Activated T-helper 1 cell treated with anti-CD3 and anti-CD28 coated beads, Interleukin-2, amount 50 U/mL, for 16 hours (primary cell): ENCODE measurements at places on chromosomes 3 and 15.

GRCh38 chr15:74777769-74778598, 3.9 kb upstream of the CSK start:
- no peak for DNase-seq

- no peak for DNase-seq
Measured at GRCh38 chr15:63872759-63873510, 39.2 kb upstream of the HERC1 start.

- no peak for DNase-seq
Measured at GRCh38 chr15:37548116-37548515, 386.3 kb upstream of the TMCO5A start.

DNA sequence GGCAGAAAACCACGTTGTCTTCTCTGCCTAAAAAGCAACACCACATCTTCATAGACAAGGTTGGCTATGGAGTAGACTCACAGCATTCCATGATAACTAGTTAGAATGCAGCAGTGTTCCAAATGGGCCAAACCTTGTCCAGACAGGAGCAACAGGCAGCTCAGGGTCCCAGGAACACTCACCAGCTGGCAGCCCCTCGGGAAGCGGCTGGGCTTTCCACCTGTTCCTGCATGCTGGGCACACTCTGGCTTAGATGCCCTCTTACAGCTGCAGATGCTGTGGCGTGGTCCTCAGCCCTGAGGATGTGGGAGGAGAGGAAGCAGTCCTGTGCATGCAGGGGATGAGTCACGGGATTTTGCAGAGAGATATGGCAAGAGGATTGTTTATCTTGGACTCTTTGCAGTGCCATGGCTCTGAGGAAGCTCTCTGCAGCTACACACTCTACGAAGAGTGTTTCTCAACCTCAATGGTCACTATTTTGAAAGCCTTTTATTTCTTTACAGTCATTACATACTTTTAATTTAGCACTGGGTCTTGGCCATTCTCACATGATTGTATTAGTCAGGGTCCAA, 11.3 kb downstream of the NRROS start:
- no peak for DNase-seq

GRCh38 chr15:66633041-66633937, 67.5 kb upstream of the LCTL start:
- DNase-seq = no peak

GRCh38 chr3:190807719-190808375, 54.6 kb downstream of the GMNC start:
- no peak for DNase-seq

DNA sequence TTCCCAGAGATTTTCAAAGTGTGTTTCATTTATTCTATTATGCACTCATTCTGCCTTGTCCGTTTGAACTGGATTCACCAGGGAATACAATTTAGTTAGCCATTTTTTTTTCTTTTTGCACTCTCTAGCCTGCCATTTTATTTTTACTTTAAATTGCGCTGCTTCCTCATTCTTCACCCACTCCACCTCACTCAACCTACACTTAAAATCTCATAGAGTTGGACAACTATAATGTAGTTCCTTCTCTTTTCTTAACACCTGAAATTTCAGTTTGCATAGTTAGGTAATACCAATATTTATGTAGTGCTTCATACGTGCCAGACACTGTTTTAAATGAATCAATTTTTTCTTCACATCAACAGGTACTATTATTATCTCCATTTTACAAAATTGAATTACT, 42.4 kb upstream of the CMC1 start:
- no peak for DNase-seq

DNA sequence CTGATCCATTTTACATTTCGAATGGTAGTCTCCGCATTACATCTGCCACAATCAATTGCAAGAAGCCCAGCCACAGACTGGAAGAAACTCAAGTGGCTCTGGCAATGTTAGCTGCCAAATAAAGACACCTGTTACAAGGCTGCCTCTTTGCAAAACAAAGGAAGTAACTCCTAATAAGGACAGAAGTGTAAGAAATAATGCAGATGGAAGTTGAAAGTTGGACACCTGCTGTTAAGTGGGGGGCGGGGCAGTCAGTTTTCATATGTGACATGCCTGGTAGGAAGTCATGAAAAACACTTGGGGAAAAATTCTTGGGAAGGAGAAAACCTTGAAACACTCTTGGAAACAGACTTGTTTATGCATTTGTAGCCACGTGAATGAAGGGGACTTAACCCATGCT, 54.1 kb upstream of the ATP2C1 start:
- DNase-seq = no peak

GRCh38 chr3:115562636-115563267, 60.6 kb upstream of the GAP43 start:
- no peak for DNase-seq

DNA sequence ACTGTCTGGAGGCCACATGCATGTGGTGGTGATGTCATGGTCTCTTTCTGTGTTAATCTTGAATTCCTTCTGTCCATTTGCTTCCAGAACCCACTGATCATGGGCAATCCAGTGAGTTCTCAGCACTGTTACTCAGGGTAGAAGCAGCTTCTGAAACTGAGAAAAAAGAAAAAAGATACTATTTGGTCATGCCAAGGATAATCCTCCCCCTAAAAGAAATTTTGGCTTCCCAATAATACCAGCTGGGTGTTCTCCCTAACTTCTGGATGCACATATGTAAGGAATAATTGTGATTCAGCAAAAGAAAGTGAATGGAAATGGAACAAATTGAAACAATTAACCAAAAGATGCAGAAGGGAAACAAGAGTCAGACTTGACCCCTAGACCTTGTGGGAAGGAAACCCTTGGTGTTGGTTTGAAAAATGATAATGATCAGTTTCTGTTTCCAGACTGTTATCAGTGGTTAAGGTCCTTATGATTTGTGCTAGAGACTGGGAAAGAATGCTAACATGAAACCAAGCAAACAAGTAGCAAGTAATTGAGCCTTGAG, 92.3 kb downstream of the RBMS3 start:
- no peak for DNase-seq

- no peak for DNase-seq
Measured at GRCh38 chr3:77001062-77001701, 38.7 kb upstream of the ROBO2 start.

DNA sequence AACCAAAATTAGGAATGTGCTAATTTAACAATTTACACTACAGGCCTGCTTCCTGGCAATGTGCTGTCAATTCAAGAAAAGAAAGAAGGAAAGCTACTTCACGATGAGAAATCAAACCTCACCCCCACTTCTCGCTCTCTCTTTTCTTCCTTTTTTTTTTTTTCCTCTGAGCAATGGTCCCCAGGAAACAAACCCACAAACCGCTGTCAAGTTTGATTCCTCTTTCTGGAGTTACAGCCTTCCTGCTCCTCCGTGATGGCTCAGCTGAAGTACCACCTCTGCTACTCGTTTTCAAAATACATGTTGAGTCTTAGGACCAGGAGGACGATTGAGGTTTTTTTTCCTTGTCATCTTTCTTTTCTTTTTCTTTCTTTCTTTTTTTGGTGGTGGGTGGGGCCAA, 3.4 kb upstream of the TRIM71 start:
- DNase-seq = no peak

- DNase-seq = no peak
Measured at GRCh38 chr3:37067577-37067976, 74.3 kb downstream of the MLH1 start.

DNA sequence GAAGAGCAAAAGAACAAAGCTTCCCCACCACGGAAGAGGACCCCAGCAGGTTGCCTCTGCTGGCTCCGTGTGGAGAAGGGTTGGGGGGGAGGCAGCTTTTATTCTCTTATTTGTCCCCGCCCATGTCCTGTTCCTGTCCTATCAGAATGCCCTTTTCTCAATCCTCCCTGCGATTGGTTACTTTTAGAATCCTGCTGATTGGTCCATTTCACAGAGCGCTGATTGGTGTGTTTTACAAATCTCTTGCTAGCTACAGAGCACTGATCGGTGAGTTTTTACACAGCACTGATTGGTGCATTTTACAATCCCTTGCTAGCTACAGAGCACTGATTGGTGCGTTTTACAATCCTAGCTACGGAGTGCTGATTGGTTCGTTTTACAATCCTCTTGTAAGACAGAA, 100.6 kb upstream of the KLF13 start:
- DNase-seq = no peak

DNA sequence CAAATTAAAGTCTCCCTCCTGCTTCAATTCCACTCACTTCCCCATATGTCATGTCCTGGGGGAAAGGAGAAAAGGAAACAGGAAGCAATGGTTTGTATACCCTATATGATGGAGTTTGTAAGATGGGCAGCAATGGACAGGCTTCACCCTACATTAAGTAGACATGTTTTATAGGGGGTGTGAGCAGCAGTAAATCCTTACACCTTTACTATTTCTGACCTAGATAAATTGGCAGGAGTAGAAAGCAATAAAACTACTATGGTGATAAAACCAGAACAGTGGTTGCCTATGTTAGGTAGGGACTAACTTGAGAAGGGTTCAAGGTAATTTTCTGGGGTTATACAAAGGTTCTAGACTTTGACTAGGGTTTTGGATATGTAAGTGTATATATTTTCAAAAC, 301.7 kb downstream of the GBE1 start:
- DNase-seq = no peak

DNA sequence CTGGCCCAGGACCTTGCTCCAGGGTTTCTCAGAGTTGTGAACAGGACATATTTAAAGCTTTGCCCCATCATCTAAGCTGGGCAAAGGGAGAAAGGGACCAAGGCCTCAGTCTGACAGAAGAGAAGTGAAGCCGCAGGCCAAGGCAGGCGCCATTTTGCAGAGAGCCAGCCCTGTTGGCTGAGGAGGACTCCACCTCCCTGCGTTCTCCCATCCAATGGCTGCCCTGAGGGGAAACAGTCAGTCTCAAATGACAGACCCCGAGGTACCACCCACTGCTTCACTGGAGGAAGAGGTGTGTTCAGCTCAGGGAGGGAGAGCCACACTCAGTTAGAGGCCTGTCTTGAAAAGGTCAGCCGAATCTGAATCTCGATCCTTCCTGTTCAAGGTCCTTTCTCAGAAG, 86.1 kb downstream of the ADAMTS17 start:
- DNase-seq = no peak

- no peak for DNase-seq
Measured at GRCh38 chr3:145902166-145902565, 258.8 kb downstream of the PLOD2 start.

DNA sequence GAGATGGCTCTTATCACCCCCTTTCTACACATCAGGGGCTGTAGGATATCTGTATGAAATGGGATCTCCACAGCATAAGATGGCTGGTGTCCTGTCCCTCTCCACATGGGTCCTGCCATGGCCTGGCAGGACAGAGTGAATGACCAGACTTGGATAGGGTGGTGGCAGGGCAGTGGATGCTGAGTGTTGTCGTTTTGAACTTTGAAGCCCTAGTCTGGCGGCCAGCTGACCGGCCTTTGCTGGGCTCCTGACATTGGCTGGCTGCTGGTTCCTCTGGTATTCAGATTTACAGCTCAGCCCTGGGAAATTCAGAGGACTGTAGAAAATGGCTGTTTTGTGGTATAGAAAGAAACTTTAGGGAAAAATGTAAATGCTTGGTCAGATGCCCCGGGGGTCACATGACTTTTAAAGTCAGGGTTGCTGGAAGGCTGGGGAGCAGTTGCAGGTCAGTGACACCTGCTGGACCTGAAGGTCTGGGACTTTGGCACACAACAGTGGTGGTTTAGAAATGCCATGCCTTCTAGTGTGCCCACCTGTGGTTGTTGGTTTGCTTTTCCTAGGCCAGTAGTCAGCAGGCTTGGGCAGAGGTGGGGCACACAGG, 13.5 kb upstream of the PGPEP1L start:
- DNase-seq = no peak

DNA sequence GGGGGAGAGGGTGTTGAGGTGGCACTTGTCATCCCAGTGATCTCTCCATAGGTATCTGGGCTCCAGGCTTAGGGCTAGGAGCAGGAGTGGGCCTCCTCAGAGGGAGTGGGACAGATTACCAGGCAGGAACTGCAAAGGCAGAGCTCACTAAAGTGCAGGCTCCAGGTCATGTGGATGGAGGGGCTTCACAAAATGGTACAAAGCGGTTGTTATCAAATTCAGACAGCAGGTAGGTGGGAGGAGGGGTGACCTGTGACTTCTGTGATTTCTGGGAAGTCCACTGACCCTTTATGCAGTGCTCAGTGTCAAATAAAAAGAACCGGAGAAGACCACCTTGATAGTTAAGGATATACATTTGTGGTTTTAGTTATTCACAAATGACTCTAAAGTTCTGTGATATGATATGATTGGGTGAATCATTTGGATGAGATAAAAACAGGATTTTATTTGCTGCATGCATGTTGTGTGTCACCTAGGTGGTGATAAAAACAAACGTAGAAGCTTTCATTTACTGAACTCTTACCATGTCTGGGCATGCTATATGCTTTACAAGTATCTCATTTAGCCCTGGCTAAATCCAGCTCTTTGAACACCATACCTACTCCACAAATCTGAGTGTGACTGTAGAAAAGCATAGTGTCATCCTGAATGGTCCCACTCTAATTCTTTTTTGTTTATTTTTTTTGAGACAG, 20.2 kb downstream of the ST6GAL1 start:
- no peak for DNase-seq

- DNase-seq = no peak
Measured at GRCh38 chr3:23867400-23867799, 49.4 kb downstream of the NKIRAS1 start.

- DNase-seq = no peak
Measured at GRCh38 chr3:32709346-32709745, 24.4 kb downstream of the CNOT10 start.

DNA sequence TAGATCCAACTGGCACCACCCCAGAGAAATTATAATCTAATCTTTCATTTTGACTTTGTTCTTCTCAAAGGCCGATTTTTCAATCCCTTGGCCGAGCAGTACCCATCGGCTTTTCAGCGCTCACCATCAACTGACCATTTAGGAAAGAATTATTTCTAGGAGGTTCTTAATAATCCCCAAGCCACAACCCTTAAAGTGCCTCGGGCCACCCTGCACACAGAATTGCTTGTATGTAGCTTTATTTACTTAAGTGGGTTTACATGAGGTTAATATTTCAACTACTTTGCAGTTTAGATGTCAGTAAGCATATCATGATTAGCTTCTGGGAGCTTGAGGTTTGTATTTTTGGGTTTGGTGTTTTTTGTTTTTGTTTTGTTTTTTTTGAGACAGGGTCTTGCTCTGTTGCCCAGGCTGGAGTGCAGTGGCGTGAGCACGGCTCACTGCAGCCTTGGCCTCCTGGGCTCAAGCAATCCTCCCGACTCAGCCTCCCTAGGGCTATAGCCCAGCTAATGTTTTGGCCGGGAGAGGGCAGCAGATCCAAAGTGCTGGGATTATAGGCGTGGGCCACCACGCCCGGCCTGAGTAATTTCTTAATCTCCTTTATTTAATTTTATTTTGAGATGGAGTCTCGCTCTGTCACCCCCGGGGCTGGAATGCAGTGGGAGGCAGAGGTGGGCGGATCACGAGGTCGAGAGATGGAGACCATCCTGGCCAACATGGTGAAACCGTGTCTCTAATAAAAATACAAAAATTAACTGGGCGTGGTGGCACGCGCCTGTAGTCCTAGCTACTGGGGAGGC, 801 bp upstream of the CDAN1 start:
- no peak for DNase-seq
